ENCODE measurements at places on chromosomes 3 and 15.

DNA sequence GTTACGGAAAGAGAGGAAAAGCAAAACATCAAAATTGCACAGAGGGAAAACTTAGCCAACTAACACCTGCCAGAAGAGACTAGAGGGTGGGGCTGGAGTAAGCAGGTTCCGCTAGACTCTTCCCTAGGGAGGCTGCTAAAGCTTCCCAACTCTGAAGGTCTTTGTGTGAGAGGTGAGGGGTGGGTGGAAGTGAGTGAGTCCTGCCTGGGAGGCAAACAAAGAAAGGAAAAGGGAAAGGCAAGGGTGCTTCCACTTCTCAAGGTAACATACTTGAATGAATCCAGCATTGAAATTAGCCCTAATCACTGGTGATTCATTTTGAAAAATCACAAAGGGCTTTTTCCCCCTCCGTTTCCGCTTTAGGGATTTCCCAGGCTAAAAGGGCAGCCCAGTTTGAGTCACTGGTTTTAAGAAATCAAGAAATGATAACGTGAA, 220.5 kb upstream of the ADAMTS9 start:
- DNase-seq: no peak

DNA sequence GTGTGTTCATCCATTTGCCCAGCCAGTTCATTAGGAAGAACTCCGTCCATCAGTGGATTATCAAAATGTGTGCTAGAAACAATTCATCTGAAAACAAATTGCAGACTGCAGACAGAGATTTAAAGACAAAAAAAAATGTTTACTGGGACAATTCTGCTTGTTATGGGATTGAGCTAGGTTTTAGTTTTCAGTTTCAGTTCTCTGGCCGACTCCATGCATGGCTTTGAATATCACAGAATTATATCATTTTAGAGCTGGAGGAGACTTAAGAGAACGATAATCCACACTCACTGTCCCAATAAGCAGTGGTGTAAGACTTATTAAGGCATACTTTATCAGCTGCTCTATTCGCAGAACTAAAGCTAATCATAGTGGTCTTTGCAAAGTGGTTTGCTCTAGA, 51.1 kb downstream of the TFG start:
- no peak for DNase-seq

- DNase-seq: no peak
Observed at GRCh38 chr3:185874119-185874518, 49.3 kb upstream of the IGF2BP2 start.

GRCh38 chr3:128788268-128788869, 62.4 kb downstream of the RAB7A start:
- DNase-seq: peak; percentile 35

DNA sequence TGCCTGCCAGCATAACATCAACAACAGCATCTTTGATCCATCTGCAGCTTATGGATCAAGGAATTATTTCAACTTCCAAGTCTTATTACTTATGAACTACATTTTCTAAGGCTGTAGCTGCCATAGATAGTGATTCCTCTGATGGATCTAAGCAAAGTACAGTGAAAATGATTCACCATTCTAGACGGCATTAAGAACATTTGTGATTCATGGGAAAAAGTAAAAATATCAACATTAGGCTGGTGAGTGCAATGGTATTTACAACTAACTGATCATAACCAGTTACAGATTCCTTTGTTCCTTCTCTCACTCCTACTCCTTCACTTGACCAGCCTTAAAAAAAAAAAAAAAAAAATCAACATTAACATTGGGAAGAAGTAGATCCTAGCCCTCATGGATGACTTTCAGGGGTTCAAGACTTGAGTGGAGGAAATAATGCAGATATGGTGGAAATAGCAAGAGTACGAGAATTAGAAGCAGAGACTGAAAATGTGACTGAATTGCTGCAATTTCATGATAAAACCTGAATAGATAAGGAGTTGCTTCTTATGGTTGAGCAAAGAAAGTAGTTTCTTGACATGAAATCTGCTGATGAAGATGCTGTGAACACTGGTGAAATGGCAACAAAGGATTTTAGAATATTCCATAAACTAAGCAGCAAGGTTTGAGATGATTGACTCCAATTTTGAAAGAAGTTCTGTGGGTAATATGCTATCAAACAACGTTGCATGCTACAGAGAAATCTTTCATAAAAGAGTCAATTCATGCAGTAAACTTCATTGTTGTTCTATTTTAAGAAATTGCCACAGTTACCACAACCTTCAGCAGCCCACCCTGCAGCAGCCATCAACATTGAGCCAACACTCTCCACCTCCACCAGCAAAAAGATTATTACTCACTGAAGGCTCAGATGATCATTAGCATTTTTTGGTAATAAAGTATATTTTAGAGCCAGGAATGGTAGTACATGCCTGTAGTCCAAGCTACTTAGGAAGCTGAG, 22.8 kb downstream of the SLC12A6 start:
- DNase-seq: no peak

- DNase-seq: peak; percentile 38
Observed at GRCh38 chr3:4290272-4290893, 12.8 kb upstream of the SETMAR start.

- no peak for DNase-seq
Observed at GRCh38 chr15:94412979-94413746, 181.8 kb downstream of the MCTP2 start.

- DNase-seq: no peak
Observed at GRCh38 chr3:112653881-112654300, 12.9 kb upstream of the CCDC80 start.

DNA sequence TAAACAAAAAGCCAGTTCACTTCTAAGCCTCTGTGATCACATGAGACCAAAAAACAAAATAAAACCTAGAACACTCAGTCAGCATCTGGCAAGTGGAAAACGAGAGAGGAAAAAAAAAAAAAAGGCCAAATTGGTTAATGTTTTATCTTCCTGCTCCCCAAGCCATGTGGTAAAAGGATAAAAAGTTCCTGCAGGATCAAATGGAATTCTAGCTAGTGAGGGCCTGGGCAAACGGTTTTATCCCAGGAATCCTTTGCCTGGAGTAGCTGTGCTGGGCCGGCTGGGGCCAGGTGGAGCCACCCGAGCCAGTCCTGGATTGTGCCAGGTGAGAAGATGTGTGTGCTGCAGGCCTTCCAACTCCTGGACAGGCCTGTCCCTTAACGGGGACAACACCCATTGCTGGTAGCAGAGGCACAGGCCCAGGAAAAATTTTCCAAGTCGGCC, 13.2 kb downstream of the SMAD6 start:
- no peak for DNase-seq

- peak; percentile 54 for DNase-seq
Observed at GRCh38 chr15:98599909-98600691, 48.2 kb upstream of the IGF1R start.

GRCh38 chr3:193996221-193996620, 139.7 kb upstream of the HES1 start:
- DNase-seq: no peak

All from stimulated activated CD4-positive, alpha-beta T cell treated with anti-CD3 and anti-CD28 coated beads, Interleukin-15, amount 100 ng/mL, for 24 hours (primary cell).